RWPE2 (cell line): ENCODE measurements at places on chromosomes 12 and 14.

- no peak overlapping the region for H3K27ac ChIP-seq
- no peaks in the 10 kb centered on the region for H3K36me3 ChIP-seq
- H3K27me3 ChIP-seq, result no peaks in the 10 kb centered on the region
- DNase-seq, result no peak
Observed at GRCh38 chr12:72740064-72740463, 467.9 kb downstream of the TRHDE start.

DNA sequence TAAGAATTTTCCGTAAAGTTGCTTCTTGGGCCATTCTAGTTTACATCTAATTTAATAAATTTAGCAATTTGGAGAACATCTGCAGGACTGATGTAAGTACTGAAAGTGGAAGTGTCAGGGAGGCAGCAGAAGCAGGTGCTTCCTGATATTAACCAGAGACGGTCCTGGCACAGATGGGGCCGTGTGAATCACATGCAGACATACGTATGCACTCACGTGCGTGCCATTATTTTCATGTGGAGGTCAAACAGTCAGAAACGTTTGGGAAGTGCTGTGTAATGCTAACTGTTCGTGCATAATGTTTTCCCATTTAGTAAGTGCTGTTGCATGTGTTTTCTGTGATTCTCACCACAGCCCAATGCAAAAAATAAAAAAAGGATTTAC is 87.8 kb upstream of the DYNC1H1 start:
- peaks cover 5% of the 10 kb centered on the region; the same call in 1 of the 2 replicates for H3K36me3 ChIP-seq
- no peak overlapping the region for H3K4me3 ChIP-seq
- no peak for DNase-seq
- H3K4me1 ChIP-seq, result no peaks in the 10 kb centered on the region

- no peaks in the 10 kb centered on the region for H3K4me1 ChIP-seq
- H3K27me3 ChIP-seq, result no peaks in the 10 kb centered on the region
- no peak overlapping the region for H3K4me3 ChIP-seq
- no peak for DNase-seq
- peaks cover 17% of the 10 kb centered on the region for H3K36me3 ChIP-seq
Observed at GRCh38 chr12:120890963-120891362, 13.2 kb downstream of the SPPL3 start.

DNA sequence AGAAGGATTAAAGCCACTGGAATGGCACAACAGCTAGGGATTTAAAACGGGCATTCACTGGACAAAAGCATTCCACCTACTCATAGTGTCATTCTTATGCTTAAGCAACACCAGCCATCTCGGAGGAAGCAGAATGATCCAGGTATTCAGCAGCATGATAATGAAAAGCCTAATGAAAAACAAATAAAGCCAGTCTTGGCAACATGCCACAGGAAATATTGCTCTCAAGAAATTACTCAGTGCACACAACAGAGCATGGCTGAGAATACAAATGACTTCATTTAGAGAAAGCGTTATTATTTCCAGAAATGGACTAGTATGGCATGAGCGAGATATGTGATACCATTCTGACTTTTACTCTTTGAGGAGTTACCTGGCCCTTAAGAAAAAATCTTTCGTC is 442.2 kb downstream of the APAF1 start:
- no peaks in the 10 kb centered on the region for H3K27me3 ChIP-seq
- H3K27ac ChIP-seq, result no peak overlapping the region
- H3K4me3 ChIP-seq, result no peak overlapping the region
- DNase-seq, result no peak
- H3K36me3 ChIP-seq, result no peaks in the 10 kb centered on the region

GRCh38 chr14:73661872-73662271 is 17.1 kb downstream of the DNAL1 start:
- no peak for DNase-seq

GRCh38 chr14:49193332-49194065 is 392.7 kb downstream of the RPS29 start:
- H3K4me3 ChIP-seq, result no peak overlapping the region
- no peak overlapping the region for H3K27ac ChIP-seq
- H3K27me3 ChIP-seq, result peaks cover 10% of the 10 kb centered on the region

- no peak overlapping the region for H3K4me3 ChIP-seq
- no peak overlapping the region for H3K27ac ChIP-seq
- H3K27me3 ChIP-seq, result no peaks in the 10 kb centered on the region
- H3K4me1 ChIP-seq, result peaks cover 11% of the 10 kb centered on the region
Observed at GRCh38 chr12:100927826-100928225, 133.2 kb downstream of the ANO4 start.

DNA sequence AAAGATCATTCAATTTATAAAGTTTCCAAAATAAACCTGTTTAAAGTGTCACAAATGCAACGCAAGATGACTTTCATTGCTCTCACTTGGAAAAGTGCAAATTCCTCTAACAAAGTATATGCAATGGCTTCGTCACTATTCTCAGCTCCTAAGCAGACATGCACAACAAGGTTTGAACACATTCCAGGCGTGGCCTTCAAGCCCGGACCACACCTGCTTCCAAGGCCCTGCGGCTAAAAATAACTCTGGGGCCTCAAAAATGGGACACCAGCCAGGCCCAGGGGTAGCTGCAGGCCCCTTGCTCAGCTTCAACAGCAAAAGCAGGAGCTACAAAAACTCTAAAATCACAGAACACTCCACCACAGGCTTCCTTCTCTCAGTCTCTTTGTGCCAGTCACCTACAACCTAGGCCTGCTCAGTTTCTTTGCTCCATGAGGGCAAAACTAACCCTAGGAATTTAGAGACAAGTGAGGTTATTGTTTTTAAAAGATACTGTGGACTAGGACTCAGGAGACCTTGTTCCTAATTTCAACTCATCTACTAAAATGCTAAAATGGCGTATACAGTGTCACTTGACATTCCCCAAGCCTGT is 29.3 kb downstream of the DUSP16 start:
- no peak overlapping the region for H3K4me3 ChIP-seq
- H3K4me1 ChIP-seq, result peaks cover 8% of the 10 kb centered on the region
- H3K27ac ChIP-seq, result no peak overlapping the region
- no peak for DNase-seq

DNA sequence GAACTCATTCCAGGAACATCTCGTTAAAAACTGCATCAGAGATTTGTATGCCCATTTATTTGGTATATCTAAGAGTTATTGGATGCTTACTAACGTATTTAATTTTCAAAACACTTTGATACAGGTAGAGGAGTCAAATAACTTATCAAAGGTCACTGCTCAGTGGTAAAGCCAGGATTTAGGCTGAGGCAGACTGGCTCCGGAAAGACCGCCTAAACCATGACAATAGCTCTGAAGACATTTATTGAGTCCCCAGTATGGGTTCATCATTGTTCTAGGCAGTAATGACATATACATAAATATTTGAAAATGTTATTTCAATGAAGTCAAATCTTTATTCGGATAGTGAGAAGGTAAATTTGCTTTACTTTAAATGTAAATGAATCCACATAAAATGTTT is 30.3 kb downstream of the WBP11 start:
- no peak overlapping the region for H3K4me3 ChIP-seq
- DNase-seq, result no peak
- H3K27ac ChIP-seq, result no peak overlapping the region
- no peaks in the 10 kb centered on the region for H3K27me3 ChIP-seq
- peaks cover 13% of the 10 kb centered on the region for H3K4me1 ChIP-seq

GRCh38 chr14:62206456-62206855 is 444.2 kb downstream of the SNAPC1 start:
- peaks cover 21% of the 10 kb centered on the region for H3K4me1 ChIP-seq
- H3K36me3 ChIP-seq, result no peaks in the 10 kb centered on the region

GRCh38 chr12:67299526-67299925 is 30.4 kb downstream of the CAND1 start:
- H3K36me3 ChIP-seq, result peaks cover 94% of the 10 kb centered on the region
- H3K27me3 ChIP-seq, result no peaks in the 10 kb centered on the region
- no peaks in the 10 kb centered on the region for H3K4me1 ChIP-seq
- no peak overlapping the region for H3K4me3 ChIP-seq
- no peak overlapping the region for H3K27ac ChIP-seq

- H3K36me3 ChIP-seq, result no peaks in the 10 kb centered on the region
- no peak for DNase-seq
- no peak overlapping the region for H3K27ac ChIP-seq
- H3K27me3 ChIP-seq, result peaks cover 37% of the 10 kb centered on the region
- no peak overlapping the region for H3K4me3 ChIP-seq
Observed at GRCh38 chr12:21941506-21942376, 515 bp upstream of the ABCC9 start.

- no peak for DNase-seq
- H3K36me3 ChIP-seq, result no peaks in the 10 kb centered on the region
- H3K27me3 ChIP-seq, result no peaks in the 10 kb centered on the region
Observed at GRCh38 chr14:56273951-56274350, 155.7 kb downstream of the PELI2 start.

- H3K36me3 ChIP-seq, result no peaks in the 10 kb centered on the region
- no peak overlapping the region for H3K27ac ChIP-seq
- H3K4me1 ChIP-seq, result no peaks in the 10 kb centered on the region
- no peaks in the 10 kb centered on the region for H3K27me3 ChIP-seq
- no peak overlapping the region for H3K4me3 ChIP-seq
Observed at GRCh38 chr12:104637604-104638003, 180.9 kb downstream of the CHST11 start.

DNA sequence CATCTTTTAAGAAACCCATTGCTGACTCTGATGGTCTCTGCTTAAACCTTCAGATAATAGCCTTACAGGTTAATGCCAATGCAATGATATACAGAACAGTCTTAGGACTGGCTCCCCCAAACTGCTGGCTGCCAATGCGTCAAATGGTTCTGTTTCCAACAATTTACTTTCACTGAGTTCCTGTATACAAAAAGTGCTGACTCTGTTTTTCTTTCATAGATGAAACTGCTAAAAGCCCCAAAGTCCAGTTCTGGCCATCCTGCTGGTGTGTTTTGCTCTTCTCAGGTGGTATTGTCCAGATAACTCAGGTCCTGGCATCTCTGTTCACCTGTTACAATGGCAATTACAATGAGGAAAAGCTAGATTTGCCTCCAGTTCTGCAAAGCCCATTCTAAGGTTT is 326.9 kb downstream of the GRIN2B start:
- no peak for DNase-seq
- no peak overlapping the region for H3K27ac ChIP-seq
- H3K27me3 ChIP-seq, result no peaks in the 10 kb centered on the region
- H3K36me3 ChIP-seq, result no peaks in the 10 kb centered on the region
- no peak overlapping the region for H3K4me3 ChIP-seq

DNA sequence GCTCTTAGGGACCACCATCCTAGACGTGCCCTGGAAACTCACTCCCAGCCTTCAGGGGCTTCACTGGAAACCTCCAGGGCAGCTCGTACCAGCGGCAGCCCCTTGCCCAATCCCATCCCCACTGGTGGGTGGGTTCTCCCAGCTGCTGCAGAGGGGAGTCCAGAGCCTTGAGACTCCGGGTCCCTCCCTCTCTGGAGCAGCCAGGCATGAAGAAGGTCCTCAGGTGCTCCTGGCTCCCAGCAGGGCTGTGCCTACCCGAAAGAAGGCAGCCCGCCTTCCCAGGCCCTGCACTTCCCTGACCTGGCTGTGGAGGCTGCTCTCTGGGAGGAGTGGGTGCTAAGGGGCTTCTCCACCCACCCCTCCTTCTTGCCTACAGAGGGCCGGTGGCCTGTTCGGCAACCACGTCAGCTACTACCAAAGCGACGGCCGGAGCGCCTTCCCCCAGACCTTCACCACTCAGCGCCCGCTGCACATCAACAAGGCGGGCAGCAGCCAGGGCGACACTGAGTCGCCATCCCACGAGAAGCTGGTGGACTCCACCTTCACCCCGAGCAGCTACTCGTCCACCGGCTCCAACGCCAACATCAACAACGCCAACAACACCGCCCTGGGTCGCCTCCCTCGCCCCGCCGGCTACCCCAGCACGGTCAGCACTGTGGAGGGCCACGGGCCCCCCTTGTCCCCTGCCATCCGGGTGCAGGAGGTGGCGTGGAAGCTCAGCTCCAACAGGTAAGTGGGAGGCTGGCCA is 115.5 kb upstream of the FKBP4 start:
- no peaks in the 10 kb centered on the region for H3K4me1 ChIP-seq
- peaks cover 4% of the 10 kb centered on the region for H3K27me3 ChIP-seq
- H3K36me3 ChIP-seq, result no peaks in the 10 kb centered on the region
- no peak overlapping the region for H3K4me3 ChIP-seq

GRCh38 chr12:2111826-2112225 is 59.0 kb downstream of the CACNA1C start:
- DNase-seq, result no peak
- no peaks in the 10 kb centered on the region for H3K4me1 ChIP-seq
- no peaks in the 10 kb centered on the region for H3K36me3 ChIP-seq
- H3K27ac ChIP-seq, result no peak overlapping the region
- H3K27me3 ChIP-seq, result peaks cover 10% of the 10 kb centered on the region

- no peaks in the 10 kb centered on the region for H3K27me3 ChIP-seq
- H3K4me1 ChIP-seq, result peaks cover 5% of the 10 kb centered on the region
- H3K36me3 ChIP-seq, result no peaks in the 10 kb centered on the region
- no peak for DNase-seq
Observed at GRCh38 chr12:28253161-28253641, 62.9 kb downstream of the CCDC91 start.

- no peaks in the 10 kb centered on the region for H3K27me3 ChIP-seq
- no peaks in the 10 kb centered on the region for H3K4me1 ChIP-seq
- DNase-seq, result no peak
- H3K4me3 ChIP-seq, result no peak overlapping the region
Observed at GRCh38 chr14:35988972-35989690, 163.0 kb downstream of the BRMS1L start.

GRCh38 chr12:43973993-43974392 is 138.1 kb downstream of the TMEM117 start:
- H3K27ac ChIP-seq, result no peak overlapping the region
- no peak overlapping the region for H3K4me3 ChIP-seq
- H3K36me3 ChIP-seq, result no peaks in the 10 kb centered on the region
- no peak for DNase-seq
